ENCODE measurements at places on chromosomes 6 and 20.

DNA sequence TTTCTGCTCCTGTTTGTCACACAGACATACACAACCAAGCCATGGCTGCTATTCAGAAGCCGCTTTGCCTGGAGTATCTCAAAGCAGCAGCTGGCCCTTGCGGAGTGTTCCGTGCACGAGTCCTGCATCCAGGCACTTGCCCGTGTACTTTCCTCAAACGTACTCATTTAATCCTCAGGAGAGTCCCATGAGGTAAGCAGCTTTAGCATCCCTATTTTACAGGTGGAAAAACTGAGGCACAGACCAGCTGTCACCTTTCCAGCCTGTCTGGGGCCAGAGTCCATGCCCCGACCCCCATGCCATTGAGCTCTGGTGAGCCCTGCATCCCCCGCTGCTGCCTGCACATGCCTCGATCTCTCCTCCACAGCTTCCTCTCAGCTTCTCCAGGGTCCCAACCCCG, 130.0 kb downstream of the ERMARD start:
- no peak for DNase-seq

DNA sequence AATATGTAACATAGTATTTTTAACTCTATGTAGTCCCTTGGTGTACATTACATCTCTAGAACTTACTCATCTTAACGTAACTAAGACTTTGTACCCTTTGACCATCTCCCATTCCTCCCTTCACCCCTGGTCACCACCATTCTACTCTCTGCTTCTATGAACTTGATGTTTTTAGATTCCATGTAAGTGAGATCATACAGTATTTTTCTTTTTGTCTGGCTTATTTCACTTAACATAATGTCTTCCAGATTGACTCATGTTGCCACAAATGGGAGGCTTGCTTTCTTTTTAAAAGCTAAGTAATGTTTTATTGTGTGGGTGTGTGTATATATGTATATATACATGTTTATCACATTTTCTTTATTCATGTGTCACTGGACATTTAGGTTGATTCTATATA, 55.8 kb downstream of the TMEM200A start:
- no peak for DNase-seq

- no peak for DNase-seq
Observed at GRCh38 chr6:92710048-92710447, 709.3 kb downstream of the EPHA7 start.

- no peak for DNase-seq
Observed at GRCh38 chr6:15399641-15400470, 154.0 kb downstream of the JARID2 start.

- DNase-seq = no peak
Observed at GRCh38 chr6:56539527-56540105, 103.1 kb downstream of the DST start.

- no peak for DNase-seq
Observed at GRCh38 chr20:36218380-36219064, 17.8 kb upstream of the AAR2 start.

GRCh38 chr6:134534708-134535149, 216.8 kb upstream of the SGK1 start:
- DNase-seq = peak; percentile 40

GRCh38 chr6:90442366-90442765, 144.5 kb downstream of the MAP3K7 start:
- DNase-seq = no peak

DNA sequence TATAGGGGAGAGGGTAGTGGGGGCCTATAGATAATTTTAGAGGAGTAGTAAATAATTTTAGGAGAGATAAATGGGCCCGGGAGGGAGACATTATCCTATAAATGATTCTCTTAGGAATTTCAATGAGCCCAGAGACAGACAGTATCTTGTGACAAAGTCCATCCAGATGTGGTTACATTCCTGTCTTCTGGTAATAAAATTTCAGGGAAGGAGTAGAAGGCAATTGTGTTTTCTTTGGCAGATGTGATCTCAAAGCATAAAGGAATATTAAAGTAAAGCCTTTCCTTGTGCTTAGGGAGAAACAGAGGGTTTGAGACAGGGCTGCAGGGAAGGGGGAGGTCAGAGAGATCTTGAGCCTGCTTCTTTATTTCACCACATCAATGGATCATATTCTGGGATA, 979.8 kb upstream of the GJE1 start:
- DNase-seq = no peak

GRCh38 chr6:69246983-69247382, 549.8 kb downstream of the LMBRD1 start:
- no peak for DNase-seq

DNA sequence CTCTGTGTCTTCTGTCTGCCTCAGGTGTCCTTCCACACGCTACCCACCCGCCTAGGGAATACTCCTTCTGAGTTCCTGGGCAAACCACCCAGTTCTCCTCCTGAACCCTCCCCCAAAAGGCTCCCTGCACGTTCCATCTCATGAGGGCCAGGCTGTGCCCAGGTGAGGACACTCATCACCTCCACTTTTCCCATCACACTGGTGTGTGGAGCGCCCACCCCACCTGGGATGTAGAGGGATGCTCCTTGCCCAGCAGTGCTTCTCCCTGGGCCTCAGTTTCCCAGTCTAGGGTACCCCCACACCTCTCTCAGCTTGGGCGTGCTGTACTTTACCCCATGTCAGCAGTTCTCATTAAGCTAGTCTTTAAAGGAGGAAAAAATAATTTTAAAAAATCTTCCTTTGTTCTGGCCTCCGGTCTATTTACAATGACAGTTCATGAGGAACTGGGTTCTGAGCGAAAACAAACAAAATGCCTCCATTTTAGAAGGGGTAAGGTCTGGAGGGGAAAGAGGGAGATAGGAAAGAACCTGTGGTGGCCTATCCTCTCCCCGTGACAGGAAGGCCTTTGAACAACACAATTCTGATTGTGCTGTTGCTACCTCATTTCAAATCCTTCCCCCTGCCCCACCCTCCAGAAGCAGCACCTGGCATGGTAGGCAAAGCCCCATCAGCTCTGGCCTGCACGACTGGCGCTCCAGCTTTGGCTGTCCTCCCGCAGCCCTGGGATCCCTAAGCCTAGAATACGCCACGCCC, 1.7 kb upstream of the C20orf203 start:
- DNase-seq = no peak

DNA sequence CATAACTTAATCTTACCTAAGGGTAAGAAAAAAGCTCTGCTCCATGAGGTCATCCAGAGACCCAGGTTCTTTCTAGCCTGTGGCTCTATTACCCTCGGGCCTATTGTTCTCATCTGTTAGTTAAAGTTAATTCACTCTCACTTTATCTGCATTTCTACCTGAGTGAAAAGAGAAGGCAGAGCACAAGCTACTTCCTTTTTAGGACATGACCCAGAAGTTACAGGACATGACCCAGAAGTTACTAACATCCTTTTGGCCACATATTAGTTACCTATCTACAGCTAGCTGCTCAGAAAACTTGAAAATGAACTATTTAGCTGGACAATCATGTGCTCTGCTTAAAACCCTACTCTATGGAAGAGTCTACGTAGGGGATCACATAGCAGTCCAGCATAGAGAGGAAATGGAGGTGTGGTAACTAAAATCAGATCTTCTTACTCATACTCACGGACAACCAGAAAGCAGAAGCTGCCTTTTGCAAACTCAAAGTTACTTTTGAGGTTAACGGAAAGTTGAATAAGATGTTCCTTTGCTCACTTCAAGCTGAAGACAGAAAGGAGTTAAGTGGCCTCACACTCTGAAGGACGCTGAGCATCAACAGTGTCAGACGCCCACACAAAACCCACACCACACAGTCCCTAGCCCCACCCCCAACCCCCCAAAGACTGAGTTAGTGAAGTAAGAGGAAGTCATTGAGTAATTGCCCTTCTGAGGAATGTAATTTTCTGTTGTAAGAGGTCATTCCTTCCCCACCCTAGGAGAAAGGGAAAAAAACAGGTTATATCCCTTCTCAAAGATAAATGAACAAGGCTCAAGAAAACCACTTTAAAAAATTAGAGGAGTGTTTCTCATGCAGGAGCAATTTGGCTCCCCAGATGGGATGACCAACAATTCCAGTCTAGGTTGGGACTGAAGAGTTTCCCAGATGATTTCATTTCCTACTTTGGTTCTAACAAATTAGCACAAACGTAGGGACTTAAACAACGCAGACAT, 45.9 kb upstream of the TAB2 start:
- peak; percentile 32 for DNase-seq

DNA sequence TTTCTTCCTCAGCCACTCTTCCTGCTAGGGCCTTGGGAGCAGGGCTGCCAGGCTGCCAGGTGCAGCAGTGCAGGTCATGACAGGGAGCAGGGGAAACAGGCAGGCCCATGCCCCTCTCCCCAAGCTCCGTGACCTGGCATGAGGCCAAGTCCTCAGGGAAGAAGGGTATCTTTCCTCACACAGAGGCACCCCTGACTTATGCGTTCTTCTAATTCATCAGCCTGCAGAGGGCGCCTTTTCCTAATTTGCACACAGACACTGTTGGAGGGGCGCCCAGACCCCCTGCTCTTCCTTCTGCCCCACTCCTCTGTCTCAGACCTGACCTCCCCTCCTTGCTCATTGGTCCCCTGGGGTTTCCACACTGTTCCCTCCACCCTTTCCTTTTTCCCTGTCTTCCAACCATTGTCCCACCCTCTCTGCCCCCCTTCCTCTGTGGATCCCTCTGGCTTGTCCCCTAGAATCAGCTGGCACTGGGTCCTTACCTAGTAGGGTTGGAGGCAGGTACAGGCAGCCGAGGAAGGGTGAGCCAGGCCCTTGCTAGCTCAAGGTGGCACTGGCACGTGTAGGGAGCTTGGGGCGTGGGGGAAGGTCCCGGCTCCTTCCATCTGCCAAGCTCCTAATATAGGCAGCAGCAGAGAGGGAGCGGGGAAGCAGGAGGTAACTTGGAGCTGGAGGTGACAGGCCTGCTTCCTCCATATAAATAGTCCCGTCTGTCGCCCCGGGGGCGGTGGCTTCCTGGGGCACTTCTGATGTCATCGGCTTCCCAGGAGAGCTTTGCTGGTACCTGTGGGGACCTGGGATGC, 154.9 kb upstream of the MLN start:
- no peak for DNase-seq

DNA sequence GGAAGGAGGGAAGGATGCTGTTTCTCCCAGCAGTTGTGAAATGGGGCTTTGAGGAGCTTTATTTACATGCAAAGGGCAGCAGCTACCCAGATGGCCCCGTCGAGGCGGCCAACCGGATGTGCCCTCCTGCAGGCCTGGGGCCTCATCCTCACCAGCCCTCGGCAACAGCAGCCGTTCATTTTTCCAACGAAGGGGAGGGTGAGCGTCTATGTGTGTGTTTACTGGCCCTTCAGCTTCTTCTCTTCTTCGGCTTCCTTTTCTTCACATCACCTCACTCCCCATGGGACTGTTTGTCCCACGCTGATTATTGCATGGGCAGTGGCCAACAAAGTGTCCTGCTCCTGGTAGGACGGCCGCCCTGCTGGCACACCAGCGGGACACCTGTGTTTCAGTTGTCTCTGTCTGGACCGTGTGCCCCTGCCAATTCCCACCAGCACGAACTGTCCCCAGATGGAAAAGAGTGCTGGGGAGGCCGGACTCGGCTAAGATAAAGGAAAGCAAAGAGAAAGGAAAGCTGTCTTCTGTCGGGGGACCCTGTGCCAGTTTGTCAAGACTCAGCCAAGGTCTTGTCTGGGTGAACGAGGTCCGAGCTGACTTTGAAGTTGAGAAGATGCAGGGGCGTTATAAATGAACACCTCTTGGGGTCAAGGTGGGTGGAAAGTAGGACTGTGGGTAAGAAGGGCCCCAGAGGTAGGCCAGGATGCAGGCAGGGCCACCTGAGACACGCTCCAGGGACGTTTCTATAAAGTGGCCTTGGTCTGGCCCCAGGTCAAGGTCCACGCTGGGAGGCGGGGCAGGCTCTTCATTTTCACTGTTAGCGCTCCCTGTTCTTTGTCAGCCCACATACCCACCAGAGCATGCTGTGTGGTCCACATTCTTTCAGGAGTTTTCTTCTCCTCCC, 57.0 kb downstream of the FAM50B start:
- no peak for DNase-seq

GRCh38 chr20:20608041-20608440, 104.4 kb downstream of the RALGAPA2 start:
- no peak for DNase-seq

GRCh38 chr6:30761791-30762429, 17.6 kb upstream of the IER3 start:
- no peak for DNase-seq

DNA sequence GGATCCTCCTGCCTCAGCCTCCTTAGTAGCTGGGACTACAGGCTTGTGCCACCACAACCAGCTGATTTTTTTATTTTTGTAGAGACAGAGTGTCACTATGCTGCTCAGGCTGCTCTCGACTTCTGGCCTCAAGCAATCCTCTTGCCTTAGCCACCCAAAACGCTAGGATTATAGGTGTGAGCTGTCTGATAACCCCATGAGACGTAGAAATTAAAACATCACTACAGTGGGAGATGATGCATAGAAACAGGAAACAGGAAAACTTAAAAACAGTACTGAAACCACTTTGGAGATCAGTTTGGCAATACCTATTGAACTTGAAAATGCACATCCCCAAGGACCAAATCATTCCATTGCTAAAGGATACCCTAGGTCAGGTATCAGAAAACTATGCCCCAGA, 10.8 kb downstream of the SENP6 start:
- no peak for DNase-seq

- no peak for DNase-seq
Observed at GRCh38 chr6:90420500-90420899, 123.9 kb upstream of the BACH2 start.

GRCh38 chr20:48556956-48557355, 270.8 kb downstream of the PREX1 start:
- DNase-seq = no peak

GRCh38 chr6:30821862-30822784, 62.2 kb upstream of the DDR1 start:
- DNase-seq = no peak

DNA sequence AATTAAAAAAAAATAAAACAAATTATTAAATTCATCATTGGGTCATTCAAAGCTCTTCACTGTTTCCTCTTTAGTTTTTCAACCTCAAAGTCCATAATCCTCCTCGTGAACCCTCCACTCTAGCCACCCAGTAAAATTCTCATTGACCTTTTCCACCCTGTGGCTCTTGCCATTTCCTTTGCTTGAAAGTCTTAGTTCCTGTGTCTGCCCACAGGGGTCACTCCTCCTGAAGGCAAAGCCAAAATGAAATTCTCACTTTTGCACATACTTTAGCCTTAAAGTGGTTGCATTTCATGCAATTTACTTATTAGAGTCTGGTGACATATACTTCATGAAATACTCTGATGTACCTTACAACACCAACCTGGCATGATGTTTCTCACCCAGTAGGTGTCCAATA, 263.7 kb downstream of the BMP2 start:
- no peak for DNase-seq

DNA sequence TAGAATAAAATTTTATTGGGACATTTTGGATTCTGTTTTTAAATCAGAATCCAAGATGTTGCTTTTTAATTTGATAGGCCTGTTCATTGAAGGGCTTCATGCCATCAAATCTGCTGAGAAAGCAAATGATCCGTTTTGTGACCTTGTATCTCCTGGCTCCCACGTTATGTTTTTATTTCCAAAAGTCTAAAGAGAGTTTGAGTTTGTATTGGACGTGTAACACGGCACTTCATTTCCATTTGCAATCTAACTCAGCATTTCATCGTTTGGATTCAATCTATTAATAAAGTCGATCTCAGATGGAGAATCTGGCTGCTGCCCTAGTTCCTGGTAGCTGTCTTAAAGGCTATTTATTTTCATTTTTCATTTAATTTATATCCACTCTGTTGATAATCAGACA, 17.0 kb downstream of the KIF25 start:
- no peak for DNase-seq
